Right atrium auricular region (tissue), 2 donors: ENCODE measurements at places on chromosomes 13 and 19. TPM values are rescaled to one million over a fixed set of nuclear protein-coding genes. Genes with fewer than 3 reads are reported as not detected.
A peak's percentile ranks its signal among the peaks of the same experiment; 100 is the strongest.

Gene EFNA2
- not detected for total RNA-seq

Gene PDX1
- total RNA-seq, result not detected

Gene ZNF681
- total RNA-seq, result 0.67 TPM

Gene SOHLH2
- not detected for total RNA-seq

Gene SCN1B
- total RNA-seq, result 57.3 TPM

Gene FGF22
- total RNA-seq, result 0.37 TPM

Gene RUVBL2
- 49.1 TPM for total RNA-seq

DNA sequence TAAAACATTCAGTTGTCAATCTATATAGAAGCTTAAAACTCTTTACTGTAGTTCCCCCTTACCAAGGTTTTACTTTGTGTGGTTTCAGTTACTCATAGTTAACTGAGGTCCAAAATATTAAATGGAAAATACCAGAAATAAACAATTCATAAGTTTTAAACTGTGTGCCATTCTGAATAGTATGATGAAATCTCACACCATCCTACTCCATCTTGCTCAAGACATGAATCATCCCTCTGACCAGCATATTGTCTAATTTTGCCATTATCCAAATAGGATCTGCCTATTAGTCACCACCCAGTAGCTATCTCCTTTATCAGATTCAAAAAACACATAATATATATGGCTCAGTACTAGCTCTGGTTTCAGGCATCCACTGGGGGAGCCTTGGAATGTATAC is 22.4 kb downstream of the ZNF571 start:
- no peak for DNase-seq
- peaks cover 59% of the 10 kb centered on the region for H3K36me3 ChIP-seq
- no peaks in the 10 kb centered on the region for H3K4me1 ChIP-seq

- H3K4me3 ChIP-seq, result no peak overlapping the region
- no peak for DNase-seq
- H3K27ac ChIP-seq, result peak overlapping the region; percentile 54
- peaks cover 18% of the 10 kb centered on the region for H3K4me1 ChIP-seq
- no peaks in the 10 kb centered on the region for H3K36me3 ChIP-seq
- no peaks in the 10 kb centered on the region for H3K27me3 ChIP-seq
These were observed 23.9 kb downstream of the OPA3 start for GRCh38 chr19:45560686-45561085.

DNA sequence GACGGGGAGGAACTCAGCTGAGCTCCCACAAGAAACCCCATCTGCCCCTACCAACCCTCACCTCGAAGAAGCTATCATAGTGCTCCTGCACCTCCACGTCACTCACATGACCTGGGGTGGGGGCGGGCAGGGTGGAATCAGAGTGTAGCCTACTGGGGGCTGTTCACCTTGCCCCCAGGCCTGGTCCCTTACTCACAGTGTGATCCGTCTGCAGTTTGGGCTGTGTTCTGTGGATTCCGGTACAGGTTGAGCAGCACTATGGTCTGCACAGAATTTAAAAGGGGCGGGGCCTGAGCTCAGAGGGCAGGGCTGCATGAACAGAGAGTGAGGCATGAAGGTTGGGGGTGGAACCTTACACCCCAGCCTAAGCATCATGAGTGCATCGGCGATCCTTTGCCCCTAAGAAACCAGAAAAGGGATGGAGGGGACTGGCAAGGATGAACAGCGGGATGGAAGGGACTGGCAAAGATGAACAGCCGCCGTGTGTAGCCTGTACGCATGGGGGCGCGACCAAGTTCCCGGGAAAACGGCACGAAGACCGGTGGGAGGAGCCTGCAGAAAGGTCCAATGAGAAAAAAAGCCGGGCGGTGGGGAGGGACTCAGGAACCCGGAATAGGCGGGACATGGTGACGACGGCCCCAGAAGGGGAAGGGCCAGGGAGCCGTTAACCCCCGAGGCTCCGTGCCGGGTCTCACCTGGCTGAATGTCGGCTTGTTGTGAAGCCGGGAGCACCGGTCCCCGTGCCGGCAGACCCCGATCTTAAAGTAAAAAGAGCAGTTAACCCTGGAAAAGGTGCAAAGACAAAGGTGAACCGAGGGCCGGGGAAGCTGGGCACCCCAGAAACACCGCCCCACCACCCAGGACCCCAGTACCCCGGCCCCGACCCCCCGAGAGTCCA is 539 bp downstream of the U2AF1L4 start:
- peak overlapping the region; percentile 94 for H3K4me3 ChIP-seq
- peak; percentile 98 for DNase-seq
- H3K27ac ChIP-seq, result peak overlapping the region; percentile 100
- no peaks in the 10 kb centered on the region for H3K36me3 ChIP-seq
- no peaks in the 10 kb centered on the region for H3K27me3 ChIP-seq

- no peak overlapping the region for H3K4me3 ChIP-seq
- no peaks in the 10 kb centered on the region for H3K4me1 ChIP-seq
- H3K36me3 ChIP-seq, result no peaks in the 10 kb centered on the region
- no peak for DNase-seq
- no peak overlapping the region for H3K27ac ChIP-seq
These were observed 407.2 kb downstream of the GPC5 start for GRCh38 chr13:91805605-91806004.

- no peak for DNase-seq
- H3K4me3 ChIP-seq, result no peak overlapping the region
- H3K36me3 ChIP-seq, result no peaks in the 10 kb centered on the region
These were observed 2.4 kb downstream of the ELAVL3 start for GRCh38 chr19:11478167-11479089.

DNA sequence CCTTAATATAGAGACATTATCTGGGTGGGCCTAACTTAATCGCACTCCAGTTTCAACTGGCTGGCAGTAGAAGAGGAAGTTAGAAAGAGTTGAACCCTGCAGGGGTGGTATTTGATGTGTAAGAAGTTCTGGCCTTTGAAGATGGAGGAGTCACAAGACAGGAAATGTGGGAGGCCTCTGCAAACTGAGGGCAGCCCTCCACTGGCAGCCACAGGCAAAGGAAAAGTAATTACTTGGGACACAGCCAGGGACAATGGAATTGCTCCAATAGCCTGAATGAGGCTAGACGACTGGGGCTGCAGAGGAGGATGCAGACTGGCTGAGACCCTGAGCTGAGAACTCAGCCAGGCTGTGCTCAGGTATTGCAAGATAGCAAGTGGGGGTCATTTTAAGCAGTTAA is 703.3 kb upstream of the ARGLU1 start:
- no peaks in the 10 kb centered on the region for H3K36me3 ChIP-seq
- DNase-seq, result no peak
- H3K27me3 ChIP-seq, result no peaks in the 10 kb centered on the region
- no peaks in the 10 kb centered on the region for H3K4me1 ChIP-seq

- no peaks in the 10 kb centered on the region for H3K36me3 ChIP-seq
- H3K4me1 ChIP-seq, result no peaks in the 10 kb centered on the region
- no peaks in the 10 kb centered on the region for H3K27me3 ChIP-seq
- no peak overlapping the region for H3K27ac ChIP-seq
These were observed 164.4 kb downstream of the USP12 start for GRCh38 chr13:27007166-27007565.

DNA sequence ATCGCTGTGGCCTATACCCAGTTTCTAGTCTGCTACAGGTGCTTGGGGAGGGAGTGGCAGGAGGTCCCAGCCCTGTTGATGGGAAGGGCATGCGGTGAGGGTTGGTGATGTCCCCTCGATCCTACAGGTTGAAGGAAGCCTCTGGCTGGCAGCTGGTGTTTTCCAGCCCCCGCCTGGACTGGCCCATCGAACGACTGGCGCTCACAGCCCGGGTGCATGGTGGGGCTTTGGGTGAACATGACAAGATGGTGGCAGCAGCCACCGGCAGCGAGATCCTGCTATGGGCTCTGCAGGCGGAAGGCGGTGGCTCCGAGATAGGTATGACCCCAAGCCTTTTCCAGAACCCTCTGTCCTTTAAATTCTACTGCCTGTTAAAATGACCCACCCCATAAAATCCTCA is 3.9 kb downstream of the SHKBP1 start:
- peaks cover 11% of the 10 kb centered on the region for H3K36me3 ChIP-seq
- H3K27me3 ChIP-seq, result no peaks in the 10 kb centered on the region
- no peaks in the 10 kb centered on the region for H3K4me1 ChIP-seq
- no peak for DNase-seq
- no peak overlapping the region for H3K27ac ChIP-seq

DNA sequence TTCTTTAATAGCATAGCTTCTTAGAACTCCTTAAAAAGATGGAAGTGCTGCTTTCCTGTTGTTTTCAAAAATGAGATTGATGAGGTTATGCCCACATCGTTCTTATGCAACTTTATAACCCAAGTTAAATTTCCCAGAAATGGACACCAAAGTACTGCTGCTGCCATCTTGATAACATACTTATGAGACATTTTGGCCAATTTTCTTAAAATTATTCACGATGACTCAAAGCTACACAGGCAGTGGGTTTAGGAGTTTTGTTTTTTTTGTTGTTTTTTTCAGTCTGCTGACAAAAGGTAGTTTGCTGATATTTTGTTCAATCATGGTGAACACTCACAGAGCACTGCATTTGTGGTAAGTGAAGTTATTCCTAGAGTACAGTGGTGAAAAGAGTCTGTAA is 54.9 kb upstream of the RFC3 start:
- H3K36me3 ChIP-seq, result no peaks in the 10 kb centered on the region
- no peaks in the 10 kb centered on the region for H3K27me3 ChIP-seq
- H3K27ac ChIP-seq, result no peak overlapping the region
- no peak overlapping the region for H3K4me3 ChIP-seq

DNA sequence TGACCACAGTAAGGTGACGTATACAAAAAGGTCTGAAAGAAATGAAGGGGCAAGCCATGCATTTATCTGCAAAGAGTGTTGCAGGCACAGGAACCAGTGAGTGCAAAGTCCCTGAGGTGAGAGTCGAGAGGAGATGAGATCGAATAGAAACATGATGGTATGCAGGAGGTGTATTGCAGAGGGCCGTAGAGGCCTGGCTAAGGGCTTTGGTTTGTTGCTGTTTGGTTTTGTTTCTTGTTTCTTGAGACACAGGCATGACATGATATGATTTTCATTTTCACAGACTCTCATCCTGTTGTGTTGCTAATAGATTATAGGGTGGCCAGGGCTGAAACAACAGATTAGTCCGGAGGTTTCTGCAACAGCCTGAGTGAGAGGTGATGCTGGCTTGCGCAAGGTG is 80.4 kb downstream of the HSPH1 start:
- H3K4me3 ChIP-seq, result no peak overlapping the region
- no peaks in the 10 kb centered on the region for H3K27me3 ChIP-seq
- H3K27ac ChIP-seq, result no peak overlapping the region
- H3K36me3 ChIP-seq, result no peaks in the 10 kb centered on the region
- H3K4me1 ChIP-seq, result no peaks in the 10 kb centered on the region
- no peak for DNase-seq

DNA sequence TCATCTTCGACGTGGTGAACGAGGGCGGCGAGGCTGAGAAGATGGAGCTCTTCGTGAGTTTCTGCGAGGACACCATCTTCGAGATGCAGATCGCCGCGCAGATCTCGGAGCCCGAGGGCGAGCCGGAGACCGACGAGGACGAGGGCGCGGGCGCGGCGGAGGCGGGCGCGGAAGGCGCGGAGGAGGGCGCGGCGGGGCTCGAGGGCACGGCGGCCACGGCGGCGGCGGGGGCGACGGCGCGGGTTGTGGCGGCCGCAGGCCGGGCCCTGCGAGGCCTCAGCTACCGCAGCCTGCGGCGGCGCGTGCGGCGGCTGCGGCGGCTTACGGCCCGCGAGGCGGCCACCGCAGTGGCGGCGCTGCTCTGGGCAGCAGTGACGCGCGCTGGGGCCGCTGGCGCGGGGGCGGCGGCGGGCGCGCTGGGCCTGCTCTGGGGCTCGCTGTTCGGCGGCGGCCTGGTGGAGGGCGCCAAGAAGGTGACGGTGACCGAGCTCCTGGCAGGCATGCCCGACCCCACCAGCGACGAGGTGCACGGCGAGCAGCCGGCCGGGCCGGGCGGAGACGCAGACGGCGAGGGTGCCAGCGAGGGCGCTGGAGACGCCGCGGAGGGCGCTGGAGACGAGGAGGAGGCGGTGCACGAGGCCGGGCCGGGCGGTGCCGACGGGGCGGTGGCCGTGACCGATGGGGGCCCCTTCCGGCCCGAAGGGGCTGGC is 52.6 kb downstream of the MAP4K1 start:
- no peaks in the 10 kb centered on the region for H3K36me3 ChIP-seq
- no peak overlapping the region for H3K27ac ChIP-seq
- H3K4me1 ChIP-seq, result no peaks in the 10 kb centered on the region
- no peaks in the 10 kb centered on the region for H3K27me3 ChIP-seq

GRCh38 chr13:18959996-18960395 is 221.6 kb downstream of the TUBA3C start:
- no peaks in the 10 kb centered on the region for H3K4me1 ChIP-seq
- H3K36me3 ChIP-seq, result no peaks in the 10 kb centered on the region
- no peaks in the 10 kb centered on the region for H3K27me3 ChIP-seq
- no peak overlapping the region for H3K4me3 ChIP-seq
- no peak for DNase-seq

- DNase-seq, result no peak
- H3K4me1 ChIP-seq, result peaks cover 41% of the 10 kb centered on the region
- H3K27ac ChIP-seq, result peak overlapping the region; percentile 92
These were observed 160.2 kb downstream of the SLC7A1 start for GRCh38 chr13:29435125-29435911.

DNA sequence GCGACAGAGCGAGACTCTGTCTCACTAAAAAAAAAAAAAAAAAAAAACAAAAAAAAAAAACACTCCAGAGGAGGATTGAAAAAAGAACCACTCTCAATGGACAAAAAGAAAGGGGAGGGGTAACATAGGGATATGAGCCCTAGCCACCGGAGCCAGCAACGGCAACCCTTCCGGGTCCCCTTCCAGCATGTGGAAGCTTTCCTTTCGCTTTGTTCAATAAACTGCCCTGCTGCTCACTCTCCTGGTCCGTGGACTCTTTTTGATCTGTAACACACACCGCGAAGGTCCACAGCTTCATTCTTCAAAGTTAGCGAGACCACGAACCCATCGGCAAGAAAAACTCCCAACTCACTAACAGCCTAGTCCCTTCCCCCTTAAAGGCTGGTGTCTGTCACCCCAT is 1.0 kb upstream of the REX1BD start:
- H3K4me3 ChIP-seq, result no peak overlapping the region
- H3K36me3 ChIP-seq, result peaks cover 10% of the 10 kb centered on the region
- no peak overlapping the region for H3K27ac ChIP-seq
